Left lung (tissue), 14 donors: ENCODE measurements at places on chromosomes 12 and 14. TPM values are rescaled to one million over a fixed set of nuclear protein-coding genes. Genes with fewer than 3 reads are reported as not detected.

- no peak for DNase-seq
These were observed 1.1 kb upstream of the RFX4 start for GRCh38 chr12:106581543-106582248.

DNA sequence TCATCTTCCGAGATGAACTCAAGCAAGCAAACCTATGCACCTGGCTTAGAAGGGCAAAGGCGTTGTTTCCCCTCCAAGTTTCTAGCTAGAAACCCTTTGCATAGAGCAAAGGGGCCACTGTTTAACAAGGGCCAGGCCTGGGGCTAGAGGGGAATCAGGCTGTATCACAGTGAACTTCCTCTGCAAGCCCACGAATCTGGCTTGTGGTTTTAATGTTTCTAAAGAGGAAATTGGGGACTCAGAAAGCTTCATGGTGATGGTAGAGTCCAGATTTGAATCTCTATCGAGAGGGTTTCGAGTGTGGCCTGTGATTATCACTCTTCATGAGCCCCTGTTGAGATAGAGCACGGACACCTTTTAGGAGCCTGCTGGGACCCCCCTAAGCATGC, 189.9 kb downstream of the VRK1 start:
- no peak for DNase-seq

- no peak for DNase-seq
These were observed 1.5 kb downstream of the MLH3 start for GRCh38 chr14:75049731-75050201.

GRCh38 chr12:107178776-107179175, 85.4 kb upstream of the CRY1 start:
- DNase-seq = no peak

- DNase-seq = no peak
These were observed 200.7 kb upstream of the BCL2L14 start for GRCh38 chr12:11870041-11870451.

The RNFT2 gene
- polyA plus RNA-seq = 3.9 TPM

DNA sequence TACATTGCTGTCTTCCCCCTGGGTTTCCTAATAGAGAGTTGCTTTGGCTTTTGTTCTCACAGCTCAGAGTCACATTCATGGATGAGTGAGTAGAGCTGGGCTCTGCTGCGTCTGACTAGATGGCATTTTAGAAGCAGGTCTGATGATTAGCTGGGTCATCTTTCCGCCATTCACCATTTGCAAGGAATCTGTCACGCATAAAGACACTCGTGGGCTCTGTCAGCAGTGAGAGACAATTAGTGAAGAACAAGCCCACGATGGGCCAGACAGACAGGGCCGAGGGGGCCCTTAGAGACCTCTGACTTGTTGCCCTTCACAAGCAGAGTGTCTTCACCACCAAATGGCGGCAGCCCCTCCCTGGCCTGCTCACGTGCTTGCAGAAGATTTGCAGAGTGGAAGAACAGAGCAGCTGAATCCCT, 175.0 kb downstream of the CRADD start:
- no peak for DNase-seq

DNA sequence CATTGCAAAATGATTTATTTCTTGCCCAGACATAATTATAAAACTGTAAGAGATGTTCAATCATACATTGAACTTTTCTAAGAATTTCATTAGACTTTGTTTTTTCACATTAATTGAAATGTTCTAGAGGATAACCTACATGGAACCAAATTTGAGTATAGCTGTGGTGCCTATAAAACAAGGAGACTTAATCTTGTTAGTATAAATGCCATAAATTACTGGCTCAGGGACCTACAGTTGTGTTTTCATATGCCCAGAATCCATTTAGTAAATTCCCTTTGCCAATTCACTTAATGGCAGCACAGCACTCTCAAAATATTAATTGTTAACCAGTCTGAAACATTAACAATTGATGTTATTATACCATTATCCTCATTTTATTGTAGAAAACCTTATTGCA, 488.5 kb downstream of the NELL2 start:
- no peak for DNase-seq

DNA sequence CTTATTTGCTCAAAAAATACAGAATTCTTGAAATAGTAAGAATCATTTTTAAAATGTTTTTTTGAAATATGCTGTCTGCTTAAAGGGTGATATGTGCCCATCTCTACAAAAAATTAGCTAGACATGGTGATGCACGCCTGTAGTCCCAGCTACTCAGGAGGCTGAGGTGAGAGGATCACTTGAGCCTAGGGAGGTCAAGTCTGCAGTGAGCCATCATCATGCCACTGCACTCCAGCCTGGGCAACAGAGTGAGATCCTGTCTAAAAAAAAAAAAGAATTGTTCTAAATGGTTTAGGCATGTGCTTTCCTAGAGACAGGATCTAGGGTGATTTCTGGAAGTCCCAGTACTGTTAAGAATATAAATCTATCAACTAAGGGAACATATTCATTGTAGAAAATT, 75.6 kb upstream of the HECTD1 start:
- no peak for DNase-seq

The DPY19L2 gene
- polyA plus RNA-seq = 17.0 TPM

- no peak for DNase-seq
These were observed 63.0 kb downstream of the GNS start for GRCh38 chr12:64696080-64696741.

GRCh38 chr12:6468283-6468575, 2.2 kb downstream of the VAMP1 start:
- no peak for DNase-seq

DNA sequence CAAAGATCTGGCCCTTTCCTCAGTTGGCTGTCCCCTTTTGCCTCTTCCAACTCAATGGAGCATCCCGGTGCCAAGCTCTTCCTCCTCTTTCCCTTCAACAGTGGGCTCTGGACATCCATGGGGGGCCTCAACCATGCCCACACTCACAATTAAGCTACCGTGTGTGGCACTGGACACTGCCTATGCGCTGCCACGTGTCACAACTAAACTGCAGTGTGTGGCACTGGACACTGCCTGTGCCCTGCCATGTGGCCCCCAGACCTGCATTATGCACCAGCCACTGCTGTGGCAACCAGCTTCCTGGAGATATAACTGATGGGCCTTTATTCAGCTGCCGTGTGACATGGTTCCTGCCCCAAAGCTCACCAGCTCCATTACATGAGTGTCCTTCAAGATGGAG, 179.1 kb downstream of the KCNA5 start:
- no peak for DNase-seq

GRCh38 chr14:103281496-103282231, 52.4 kb upstream of the EIF5 start:
- DNase-seq = peak; percentile 72

DNA sequence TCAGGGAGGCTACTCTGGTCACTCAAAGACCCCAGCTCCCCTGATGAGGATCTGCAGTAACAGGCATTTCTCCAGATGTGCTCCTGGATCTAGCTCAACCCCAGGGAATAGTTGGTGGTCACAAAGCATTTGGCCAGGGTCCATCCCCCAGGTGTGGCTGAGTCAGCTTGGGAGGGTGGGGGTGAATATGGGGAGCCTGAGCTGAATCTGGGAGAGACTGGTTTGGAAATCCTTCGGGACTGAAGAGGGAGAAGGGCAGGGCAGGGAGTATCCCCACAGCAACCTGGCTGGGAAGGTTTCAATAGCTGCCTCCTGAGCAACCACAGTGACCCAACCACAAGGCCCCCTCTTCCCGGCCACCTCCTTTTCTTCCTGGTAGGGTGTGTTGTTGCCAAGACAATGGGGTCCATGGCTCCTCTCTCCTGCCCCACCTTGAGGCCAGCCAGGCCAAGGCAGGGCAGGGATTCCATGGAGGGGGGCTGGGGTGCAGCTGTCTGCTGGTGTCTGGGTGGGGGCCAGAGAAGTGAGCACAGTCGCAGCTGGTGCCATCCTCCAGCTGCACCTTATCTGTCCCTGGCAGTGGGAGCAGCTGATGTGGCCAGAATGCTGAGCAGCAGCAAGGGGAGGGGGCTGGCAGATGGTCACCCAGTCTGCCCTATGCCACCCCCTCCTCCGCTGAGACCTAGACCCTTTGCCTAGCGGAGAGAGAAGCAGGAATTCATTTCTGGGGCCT, 5.5 kb downstream of the ASIC1 start:
- DNase-seq = no peak

The PLA2G1B gene
- 1.1 TPM for polyA plus RNA-seq

- DNase-seq = peak; percentile 59
These were observed 73.3 kb upstream of the PLXNC1 start for GRCh38 chr12:94074980-94075629.

DNA sequence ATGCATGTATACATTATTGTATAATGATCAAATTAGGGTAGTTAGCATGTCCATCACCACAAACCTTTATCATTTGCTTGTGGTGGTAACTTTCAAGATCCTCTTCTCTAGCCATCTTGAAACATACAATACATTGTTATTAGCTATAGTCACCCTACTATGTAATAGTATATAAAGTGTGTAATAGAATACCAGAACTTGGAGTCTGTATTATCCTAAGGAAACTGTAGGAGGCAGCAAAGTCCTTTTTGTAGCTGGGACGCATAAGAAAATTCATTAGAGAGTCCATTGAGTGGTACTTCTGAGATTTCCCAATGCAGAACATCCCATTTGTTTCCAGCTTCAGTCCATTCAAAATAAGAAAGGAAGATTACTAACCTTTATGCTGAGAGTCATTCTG, 325.9 kb upstream of the LRFN5 start:
- no peak for DNase-seq

The PRB2 gene
- not detected for polyA plus RNA-seq

DNA sequence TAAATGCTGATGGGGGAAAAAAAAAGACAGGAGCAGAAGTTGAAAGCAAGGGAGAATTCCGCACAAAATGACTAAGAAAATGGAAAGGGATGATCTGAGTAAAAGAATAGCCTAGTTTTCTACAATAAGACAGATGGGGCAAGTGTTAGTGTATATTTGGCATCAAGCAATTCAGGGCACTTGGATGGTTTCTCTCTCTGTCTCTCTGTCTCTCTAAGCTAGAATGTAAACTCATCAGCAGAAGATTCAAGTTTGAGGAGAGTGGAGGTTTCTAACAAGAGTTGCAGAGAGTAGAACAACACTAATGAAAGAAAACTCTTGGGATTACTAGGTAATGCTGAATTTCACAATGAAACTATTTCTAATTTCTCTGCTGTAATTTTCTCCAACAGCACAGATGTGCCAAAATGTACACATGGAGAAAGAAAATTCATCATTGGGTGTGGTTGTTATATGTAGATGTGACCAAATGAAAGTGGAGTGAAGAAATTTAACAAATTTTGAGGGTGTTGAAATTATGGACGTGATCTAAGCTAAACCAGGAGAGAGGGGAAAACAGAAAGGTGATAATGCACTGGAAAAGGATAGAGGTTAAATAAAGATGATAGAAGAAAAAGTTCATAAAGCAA, 237.1 kb downstream of the ACSS3 start:
- DNase-seq = no peak

GRCh38 chr14:61387076-61387475, 65.7 kb downstream of the PRKCH start:
- no peak for DNase-seq

The SERPINA12 gene
- not detected for polyA plus RNA-seq

GRCh38 chr12:50052964-50053363, 4.4 kb upstream of the ASIC1 start:
- DNase-seq = no peak

The AP4S1 gene
- polyA plus RNA-seq = 21.8 TPM

GRCh38 chr12:109589691-109590245, 16.2 kb downstream of the MVK start:
- DNase-seq = no peak

The LMNTD1 gene
- 1.7 TPM for polyA plus RNA-seq

The MNAT1 gene
- polyA plus RNA-seq = 38.6 TPM

The KRT8 gene
- 252 TPM for polyA plus RNA-seq

DNA sequence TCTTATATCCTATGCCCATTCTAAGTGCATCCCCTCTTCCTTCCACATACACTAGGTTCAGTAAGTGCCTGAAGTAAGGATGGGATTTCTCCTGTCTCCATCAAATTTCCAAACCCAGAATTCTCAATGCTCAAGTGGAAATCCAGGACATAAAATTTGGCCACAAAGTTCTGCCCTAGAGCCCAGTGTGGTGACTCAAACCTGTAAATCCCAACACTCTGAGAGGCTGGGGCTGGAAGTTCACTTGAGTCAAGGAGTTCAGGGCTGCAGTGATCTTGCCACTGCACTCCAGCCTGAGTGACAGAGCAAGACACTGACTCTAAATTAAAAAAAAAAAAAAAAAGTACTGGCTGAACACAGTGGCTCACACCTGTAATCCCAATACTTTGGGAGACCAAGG, 4.5 kb upstream of the ARF3 start:
- DNase-seq = no peak

DNA sequence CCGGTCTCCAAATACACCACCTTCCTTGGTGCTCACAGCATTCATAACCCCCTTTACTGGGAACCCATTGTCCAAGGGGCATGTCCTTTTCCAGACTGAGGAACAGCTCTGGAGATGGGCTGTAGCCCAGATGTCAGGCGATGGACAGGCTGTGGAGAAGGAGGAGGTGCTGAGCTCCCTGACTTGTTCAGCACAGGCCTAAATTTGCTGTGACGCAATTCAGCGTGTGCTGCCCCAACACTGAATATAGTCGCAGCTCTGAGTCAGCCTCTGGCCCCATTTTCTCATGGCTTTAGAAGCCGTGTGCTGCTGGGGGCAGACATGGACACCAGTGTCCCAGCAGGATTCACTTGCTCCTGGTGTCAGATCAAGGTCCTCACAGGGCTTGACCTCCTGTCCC, 269.1 kb downstream of the EMP1 start:
- no peak for DNase-seq

The CLEC9A gene
- polyA plus RNA-seq = 2.5 TPM

The PLEKHG7 gene
- polyA plus RNA-seq = 0.20 TPM

DNA sequence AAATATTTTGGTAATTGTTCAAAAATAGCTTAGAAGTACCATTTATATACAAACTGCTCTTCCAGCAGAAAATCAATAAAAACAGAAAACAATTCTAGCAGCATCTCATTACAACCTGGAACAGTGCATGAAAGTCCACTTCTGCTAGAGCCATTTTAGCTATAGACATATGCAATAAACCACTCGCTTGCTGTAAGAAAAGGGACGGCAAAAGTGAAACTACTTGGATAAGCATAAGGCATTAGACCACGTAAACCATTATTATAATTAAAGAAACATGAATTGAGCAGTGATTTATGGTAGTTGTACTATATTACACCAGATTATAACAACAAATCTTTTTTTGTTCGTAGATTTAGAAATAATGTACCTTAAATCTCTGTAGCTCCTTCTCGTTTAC, 48.7 kb downstream of the LRIG3 start:
- no peak for DNase-seq

- no peak for DNase-seq
These were observed 15.5 kb downstream of the PLEK2 start for GRCh38 chr14:67396381-67396970.

The DIO3 gene
- polyA plus RNA-seq = 0.16 TPM

The STAB2 gene
- 23.7 TPM for polyA plus RNA-seq

The ERP27 gene
- polyA plus RNA-seq = 10.2 TPM

The SLC39A5 gene
- 4.0 TPM for polyA plus RNA-seq

The PIANP gene
- 6.5 TPM for polyA plus RNA-seq

GRCh38 chr12:124379379-124379937, 84.6 kb downstream of the RFLNA start:
- no peak for DNase-seq
